T-helper 2 cell (primary cell): ENCODE measurements at places on chromosomes 12 and 14.

- no peak for DNase-seq
Measured at GRCh38 chr14:70340002-70340401, 19.5 kb downstream of the COX16 start.

- no peak for DNase-seq
Measured at GRCh38 chr12:44389896-44390295, 486.2 kb downstream of the NELL2 start.

- DNase-seq, result no peak
Measured at GRCh38 chr12:25328072-25328712, 77.5 kb upstream of the KRAS start.

GRCh38 chr14:53183611-53184010, 30.5 kb upstream of the DDHD1 start:
- no peak for DNase-seq

GRCh38 chr12:64603183-64603841, 7.0 kb upstream of the RASSF3 start:
- no peak for DNase-seq

GRCh38 chr12:92951006-92951405, 21.9 kb upstream of the EEA1 start:
- DNase-seq, result no peak

GRCh38 chr14:91153360-91153759, 39.5 kb downstream of the DGLUCY start:
- DNase-seq, result no peak

GRCh38 chr14:87613881-87614280, 379.1 kb downstream of the GALC start:
- DNase-seq, result no peak

GRCh38 chr12:82436354-82436753, 78.0 kb downstream of the METTL25 start:
- no peak for DNase-seq

GRCh38 chr12:41224066-41224465, 35.9 kb downstream of the PDZRN4 start:
- DNase-seq, result no peak

DNA sequence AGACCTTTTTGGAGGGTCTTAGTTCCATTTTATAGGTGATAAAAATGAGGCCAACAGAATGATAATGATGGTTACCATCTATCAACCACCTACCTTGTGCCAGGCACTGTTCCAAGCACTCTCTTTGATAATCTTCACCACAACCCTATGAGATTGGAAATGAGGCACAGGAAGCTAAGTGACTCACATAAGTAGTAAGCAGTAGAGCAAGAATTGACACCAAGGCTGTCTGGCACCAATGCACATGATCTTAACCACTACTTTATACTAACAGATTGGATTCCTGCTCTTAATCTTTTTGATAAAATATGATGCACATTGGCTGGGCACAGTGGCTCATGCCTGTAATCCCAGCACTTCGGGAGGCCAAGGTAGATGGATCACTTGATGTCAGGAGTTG, 91.4 kb downstream of the DRAM1 start:
- DNase-seq, result no peak
